Endothelial cell of umbilical vein (primary cell): ENCODE measurements at places on chromosomes 1 and 21.

- DNase-seq, result peak; percentile 83
Measured at GRCh38 chr1:101235696-101236515, 913 bp upstream of the S1PR1 start.

DNA sequence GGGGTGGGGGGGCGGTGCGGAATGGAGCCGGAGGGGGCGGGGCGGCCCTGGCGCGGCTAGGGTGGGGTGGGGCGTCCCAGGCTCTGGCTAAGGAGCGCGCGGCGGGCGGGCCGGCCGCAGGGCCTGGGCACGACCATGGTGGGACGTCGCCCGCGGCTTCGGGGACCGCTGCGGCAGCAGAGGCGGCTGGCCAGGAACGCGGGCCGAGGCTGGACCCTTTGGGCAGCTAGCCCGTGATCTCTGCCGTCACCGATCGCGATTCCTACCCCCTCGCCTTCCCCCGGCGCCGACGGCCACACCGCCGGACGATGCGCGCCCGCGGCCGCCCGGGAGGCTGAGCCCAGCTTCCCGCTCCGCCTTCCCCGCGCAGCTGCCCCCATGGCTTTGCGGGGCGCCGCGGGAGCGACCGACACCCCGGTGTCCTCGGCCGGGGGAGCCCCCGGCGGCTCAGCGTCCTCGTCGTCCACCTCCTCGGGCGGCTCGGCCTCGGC is at the start of gene MAP3K21:
Gene MAP3K21 (plus strand): TSS at position 74 of the 491 bp plus-strand sequence. CDS start 305 bp downstream, at position 379.
- peak; percentile 17 for DNase-seq

GRCh38 chr1:36790191-36790590 is 244.1 kb downstream of the GRIK3 start:
- DNase-seq, result no peak

DNA sequence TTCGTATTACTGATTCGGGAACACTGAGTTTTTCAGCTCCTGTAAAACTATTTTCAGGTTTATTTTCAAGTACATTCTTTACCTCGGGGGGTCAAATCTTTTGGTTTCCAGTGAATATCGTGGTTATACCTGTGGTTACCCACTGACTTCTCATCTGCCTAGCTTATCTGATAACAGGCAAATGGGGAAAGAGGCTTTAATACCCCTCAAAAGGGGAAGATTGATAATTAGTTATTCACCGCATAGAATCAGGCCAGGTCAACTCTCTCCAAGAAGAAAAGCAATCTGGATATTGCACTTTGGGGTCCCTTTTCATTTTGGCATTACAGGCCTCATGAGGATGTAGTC is 23.0 kb downstream of the RUNX1 start:
- no peak for DNase-seq

DNA sequence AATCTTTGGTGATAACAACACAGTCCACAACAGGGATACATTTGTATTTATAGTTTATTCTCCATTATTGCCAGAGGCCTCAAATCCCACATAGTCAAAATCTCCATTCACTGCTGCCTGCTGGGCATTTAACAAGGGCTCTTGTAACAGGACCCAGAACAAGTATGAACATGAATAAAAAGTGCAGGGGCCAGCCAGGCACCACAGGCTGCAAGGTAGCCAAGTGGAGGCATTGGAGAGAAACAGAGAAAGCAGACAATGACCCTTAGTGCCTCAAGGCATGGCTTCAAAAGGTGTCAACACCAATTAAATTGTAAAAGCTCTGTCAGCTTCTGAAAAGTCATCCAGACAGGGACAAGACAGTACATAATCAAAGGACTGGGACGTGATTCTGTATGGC is 116.8 kb downstream of the ATP6V1G3 start:
- DNase-seq, result no peak

GRCh38 chr1:233215135-233215760 is 80.3 kb downstream of the PCNX2 start:
- DNase-seq, result no peak

DNA sequence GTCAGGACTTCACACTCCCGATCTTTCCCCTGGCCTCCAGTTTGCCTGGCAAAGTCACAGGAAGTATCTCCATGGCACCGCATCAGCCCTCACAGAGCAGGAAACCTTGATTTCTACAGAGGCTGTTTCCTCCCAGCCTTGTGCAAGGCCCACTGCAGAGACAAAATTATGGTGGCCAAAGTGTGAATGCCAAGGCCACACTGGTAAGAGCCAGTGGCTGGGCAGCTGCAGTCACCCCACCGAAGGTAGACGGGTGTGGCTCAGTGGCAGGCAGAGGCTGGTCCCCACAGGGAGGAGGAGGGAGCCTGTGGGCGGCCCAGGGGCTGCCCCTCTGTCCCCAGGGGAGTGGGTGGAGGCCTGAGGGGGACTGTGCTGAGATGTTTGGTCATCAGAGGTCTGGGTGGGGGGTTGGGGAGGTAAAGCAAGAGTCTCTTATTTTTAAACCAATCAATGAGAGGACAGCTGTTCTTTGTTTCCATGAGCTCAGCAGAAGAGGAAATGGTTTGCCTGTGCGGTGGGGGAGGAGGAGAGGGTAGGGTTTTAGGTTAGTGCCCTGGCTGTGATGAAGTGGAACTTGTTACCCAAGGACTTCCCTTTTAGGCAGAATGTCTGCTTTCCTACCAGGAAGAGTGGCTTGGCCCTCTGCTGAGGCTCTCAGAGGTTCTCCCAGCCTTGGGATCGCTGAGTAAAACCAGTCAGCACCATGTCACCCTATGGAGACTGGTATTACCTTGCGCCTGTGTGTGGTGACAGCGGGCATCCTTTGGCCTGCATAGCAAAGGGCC is 18.0 kb upstream of the BTG2 start:
- DNase-seq, result peak; percentile 68

DNA sequence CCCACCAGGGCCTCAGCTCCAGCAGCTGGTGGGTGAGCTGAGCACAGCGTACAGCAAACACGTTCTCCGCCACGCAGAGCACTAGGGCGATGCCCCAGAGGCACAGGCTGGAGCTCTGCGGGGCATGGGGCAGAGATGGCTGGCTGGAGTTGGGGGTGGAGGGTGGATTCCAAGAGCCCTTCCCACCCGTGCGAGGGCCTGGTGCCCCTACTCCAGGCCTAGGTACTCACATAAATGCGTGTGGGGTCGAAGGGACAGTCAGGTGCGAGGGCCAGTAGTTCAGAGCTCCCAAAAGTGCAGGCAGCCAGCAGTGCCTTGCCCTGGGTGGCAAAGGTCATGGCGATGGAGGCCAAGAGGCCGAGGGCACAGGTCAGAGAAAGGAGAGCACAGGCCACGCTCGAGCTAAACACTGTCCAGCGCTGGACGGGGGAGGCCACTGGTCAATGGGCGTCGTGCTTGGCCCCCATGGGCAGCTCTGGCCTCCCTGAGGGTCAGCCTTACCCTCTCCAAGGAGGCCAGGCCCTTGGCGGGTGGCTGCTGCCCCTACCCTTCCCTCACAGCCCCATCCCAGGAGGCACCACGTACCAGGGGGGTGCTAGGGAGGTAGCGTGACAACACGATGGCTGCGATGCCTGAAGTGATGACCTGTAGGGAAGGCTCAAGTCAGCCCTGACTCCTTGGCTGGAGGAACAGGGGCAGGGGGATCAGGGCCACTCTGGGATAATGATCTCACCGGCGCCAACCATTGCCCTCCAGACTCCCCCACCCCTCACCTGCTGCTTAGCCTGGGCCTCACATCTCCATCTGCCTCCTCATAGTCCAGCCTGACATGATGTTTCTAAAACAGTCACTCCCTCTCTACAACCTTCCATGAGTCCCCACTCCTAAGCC is 5.6 kb downstream of the TMEM54 start:
- DNase-seq, result no peak

DNA sequence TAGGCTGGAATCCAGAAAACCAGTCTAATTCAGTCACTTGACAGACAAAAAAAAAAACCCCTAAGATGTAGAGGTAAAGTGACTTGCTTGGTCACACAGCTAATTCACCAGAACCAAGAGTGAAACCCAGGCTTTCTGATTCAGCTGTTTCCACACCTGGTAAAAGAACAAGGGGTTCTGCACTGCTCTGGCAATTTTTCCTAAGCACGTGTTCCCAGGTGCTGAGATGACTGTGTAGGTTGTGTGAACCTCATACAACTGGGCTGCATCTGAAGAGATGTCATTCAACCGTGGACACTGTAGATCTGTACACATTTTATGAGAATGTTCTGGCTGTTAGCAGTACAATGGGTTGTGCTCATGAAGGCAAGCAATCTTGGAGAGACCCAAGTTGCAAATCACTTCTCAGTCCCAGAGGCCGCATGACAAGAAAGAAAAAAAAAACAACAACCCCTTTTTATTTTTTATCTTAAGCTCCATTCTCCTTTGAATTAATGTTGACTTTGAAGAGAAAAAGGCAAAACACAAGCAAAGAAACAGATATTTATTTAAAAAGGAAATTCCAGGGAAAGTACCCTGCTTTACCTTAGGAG is 95.4 kb downstream of the INTS7 start:
- no peak for DNase-seq

DNA sequence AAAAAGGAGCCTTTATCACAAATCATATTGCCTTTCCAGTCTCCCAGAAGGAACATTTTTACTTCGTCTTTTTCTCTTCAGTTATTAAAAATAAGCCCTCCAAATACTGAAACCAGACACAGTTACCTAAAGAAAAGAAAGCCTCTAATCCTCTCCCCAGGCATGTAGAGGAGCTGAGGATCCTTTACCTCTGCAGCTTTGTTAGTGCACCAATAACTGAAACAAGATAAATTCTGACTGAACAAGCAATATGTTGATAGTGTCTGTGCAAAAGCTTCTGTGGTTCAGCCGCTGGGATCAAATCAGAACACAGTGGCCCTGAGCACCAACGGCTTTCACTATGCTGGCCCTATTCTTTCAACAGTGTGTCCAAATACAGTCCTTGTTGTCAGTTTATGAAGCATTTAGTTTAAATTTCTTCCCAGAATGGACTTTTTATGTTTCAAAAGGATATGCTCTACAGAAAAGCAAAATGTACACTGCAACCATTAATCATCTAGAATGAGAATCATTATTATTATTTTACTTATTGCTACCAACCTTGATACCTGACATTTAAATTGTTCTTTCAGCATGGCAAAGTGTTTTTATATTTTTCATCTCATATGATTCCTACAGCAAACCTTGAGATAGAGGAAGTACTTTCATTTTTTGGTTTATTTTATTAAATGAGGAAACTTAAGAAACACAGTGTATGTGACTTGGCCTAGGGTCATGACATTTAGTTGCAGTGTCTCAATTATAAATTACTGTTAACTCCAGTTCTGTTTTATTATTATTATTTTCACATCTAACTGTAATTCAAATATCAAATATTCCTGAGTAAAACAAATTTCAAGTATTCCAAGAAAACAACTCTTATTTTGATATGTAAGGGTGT is 217.9 kb downstream of the NEGR1 start:
- no peak for DNase-seq

DNA sequence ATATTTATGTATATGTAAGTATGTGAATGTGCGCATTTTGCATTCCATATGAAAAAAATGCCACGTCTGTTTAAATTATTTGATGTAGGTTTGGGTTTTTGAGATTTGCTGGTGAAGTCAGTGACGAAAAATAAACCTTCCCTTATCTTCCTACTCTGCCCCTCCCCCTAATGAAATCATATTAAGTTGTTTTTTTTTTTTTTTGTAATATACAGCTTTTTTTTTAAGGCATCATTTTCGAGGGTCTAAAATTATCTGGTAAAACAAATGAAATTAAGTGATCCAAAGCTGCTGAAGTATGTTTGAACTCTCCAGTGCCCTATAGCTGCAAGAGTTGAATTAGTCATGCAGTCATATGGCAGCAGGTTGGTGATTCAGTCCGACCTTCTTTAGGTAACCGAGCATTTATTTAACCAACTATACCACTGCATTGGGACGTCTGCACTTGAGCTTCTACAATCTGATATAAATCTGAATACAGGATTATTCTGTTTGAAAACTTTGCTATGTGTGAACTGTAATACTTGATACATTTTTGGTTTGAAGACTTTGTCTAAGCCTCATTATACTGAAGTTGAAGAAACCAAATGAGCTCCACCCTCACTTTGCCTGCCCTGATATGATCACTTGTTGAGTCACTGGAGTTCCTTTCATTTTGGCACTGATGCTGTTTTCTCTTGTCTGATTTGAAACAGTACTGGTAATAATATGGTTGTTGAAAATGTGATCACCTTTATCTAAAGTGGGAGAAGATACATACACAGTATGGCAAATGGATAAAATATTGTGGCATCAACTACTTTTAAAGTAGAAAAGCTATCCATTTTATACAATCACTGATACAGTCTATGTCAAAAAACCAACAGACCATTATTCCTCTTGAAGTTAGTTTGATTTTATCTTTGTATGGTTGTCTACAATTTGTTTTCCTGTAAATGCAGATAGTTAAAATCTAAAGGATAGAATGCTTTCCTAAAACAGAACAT is 11.7 kb downstream of the PDIK1L start:
- peak; percentile 39 for DNase-seq

DNA sequence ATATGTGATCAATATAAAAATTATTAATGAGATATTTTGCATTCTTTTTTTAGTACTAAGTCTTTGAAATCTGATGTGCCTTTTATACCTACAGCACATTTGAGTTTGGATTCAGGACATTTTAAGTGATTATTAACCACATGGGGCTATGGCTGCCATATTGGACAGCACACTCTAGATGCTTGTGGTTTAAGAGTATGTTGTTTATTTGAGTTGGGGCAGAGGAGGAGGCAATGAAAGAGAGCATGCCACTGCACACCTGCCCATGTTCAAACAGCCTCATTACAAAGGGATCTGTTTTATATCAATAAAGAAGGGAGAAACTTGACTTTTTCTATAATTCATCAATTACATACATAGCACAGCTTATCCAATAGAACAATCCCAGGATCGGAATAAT is 99.4 kb upstream of the EDEM3 start:
- DNase-seq, result no peak

DNA sequence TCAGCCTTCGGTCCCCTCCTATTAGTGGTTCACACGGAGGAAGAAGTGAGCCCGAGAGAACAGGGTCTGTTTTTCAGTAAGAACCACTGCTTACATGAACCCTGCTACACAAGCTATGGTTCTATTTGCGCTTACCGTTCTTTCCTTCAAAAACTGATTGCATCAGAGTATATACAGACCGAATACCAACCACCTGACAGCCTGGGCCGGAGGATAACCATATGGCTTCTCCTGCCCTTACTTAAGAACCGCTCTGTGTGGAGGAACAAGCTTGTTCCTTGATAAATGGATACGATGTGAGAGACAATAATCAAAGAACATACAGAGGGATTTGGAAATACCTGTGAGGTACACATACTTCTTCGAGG is 1.1 kb upstream of the KCNT2 start:
- no peak for DNase-seq
